Hypothalamus (tissue), 51 donors: ENCODE measurements at places on chromosomes 16 and 17.

GRCh38 chr17:68602289-68602688 is 1.1 kb upstream of the FAM20A start:
- DNase-seq = no peak

DNA sequence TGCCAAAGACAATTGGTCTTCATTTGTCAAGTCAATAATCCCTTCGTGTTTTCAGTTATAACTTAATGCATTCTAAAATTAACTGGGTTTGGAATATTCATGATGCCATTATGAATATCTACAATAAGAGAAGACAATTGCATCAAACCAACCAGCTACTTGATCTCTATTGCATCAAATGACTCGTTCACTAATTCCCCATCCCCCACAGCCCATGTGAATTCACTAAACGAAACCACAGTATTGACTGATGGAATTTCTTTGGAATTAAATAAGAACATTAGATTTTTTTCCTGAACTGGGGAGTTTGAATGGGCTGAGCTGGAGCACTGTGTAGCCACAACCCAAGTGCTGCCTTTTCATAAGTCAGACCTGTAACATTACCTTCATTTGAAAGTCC is 65.3 kb downstream of the HS3ST3B1 start:
- no peak for DNase-seq

- no peak for DNase-seq
These were observed 109.9 kb downstream of the GNAO1 start for GRCh38 chr16:56300891-56301850.

- no peak for DNase-seq
These were observed at the start of gene GCGR for GRCh38 chr17:81803728-81804558. TSS of gene GCGR (plus strand) at chr17:81804150. CDS start at chr17:81809019, 4,869 bp downstream.

DNA sequence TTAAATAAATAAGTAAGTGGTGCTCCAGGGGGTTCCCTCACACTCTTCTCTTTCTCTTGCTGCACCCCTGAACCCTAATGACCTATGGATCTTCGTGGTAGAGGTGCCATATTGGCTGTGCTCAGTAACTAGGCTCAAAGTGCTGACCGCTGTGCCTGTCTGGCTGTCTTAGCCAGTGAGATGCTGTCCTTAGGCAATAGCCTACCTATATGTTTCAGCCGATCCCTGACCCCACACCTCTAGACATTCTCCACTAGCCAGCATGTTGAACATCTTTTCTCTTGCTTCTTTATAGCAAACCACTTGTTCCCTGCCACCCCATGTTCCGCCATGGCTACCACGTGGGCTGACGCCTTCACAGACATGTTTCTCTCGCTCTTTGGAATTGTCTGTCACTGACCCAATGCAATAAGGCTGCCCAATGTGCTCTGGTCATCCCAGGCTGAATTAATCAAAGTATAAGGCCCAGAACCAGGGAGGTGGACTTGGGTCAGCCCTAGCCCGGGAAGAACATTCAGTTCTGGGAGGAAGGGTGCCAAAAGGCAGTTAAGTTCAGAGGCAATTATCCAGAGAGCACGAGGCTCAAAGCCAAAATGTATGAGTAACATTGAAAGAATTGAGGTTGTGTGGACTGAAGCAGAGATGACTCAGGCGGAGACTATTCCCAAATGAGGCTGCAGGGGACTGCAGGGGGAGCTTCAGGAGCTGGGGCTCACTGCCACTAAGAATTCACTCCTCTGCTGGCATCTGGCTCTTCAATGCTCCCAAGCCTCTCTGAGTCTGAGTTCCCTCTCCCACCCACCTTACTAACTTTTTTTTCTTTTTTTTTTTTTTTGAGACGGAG is 28.7 kb upstream of the TNRC6A start:
- DNase-seq = no peak

- DNase-seq = peak; percentile 44
These were observed 155.6 kb upstream of the PLCG2 start for GRCh38 chr16:81623365-81624102.

DNA sequence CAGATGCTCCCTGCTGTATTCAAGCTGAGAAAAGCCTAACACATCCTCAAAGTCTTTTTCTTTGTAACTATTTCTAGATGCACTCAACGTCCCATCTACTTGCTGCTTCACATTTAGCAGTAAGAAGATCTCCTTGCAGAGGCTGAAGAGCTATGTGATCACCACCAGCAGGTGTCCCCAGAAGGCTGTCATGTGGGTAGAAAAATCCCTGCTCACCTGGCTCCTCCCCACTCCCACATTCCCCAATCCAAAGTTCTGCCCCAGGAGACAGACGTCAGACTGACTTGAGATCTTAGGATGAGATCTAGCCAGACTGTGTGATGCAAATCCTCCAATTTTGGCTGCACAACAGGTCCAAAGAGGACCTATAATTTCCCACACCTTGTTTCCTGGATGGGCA is 1.1 kb downstream of the CCL13 start:
- DNase-seq = no peak

GRCh38 chr16:53561101-53561888 is 58.3 kb upstream of the AKTIP start:
- DNase-seq = no peak

- no peak for DNase-seq
These were observed 104.6 kb downstream of the SPAG9 start for GRCh38 chr17:51016099-51016498.

- DNase-seq = no peak
These were observed 406.2 kb downstream of the GRIN2A start for GRCh38 chr16:9775998-9776397.

DNA sequence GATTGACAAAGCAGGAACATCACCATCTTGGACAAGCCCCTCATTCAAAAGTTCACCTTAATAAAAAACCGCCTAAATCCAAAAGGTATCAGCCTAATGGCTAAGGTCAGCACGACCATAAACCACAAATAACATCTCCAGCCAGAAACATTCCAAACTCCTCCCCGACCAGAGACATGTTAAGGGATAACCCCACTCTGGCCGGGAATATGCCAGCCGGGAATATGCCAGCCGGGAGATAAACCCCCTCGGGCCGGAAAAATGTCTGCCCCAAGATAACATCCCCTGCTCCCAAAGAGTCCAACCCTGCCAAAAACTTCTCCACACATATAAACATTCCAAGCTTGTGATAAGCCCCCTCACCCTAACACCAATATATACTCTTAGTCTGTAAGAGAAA is 1.4 kb downstream of the DHX33 start:
- DNase-seq = no peak

- no peak for DNase-seq
These were observed 587.7 kb downstream of the MAF start for GRCh38 chr16:79012671-79013434.

- peak; percentile 67 for DNase-seq
These were observed 38.8 kb upstream of the PVALEF start for GRCh38 chr17:81126281-81127132.

- DNase-seq = no peak
These were observed 37.4 kb upstream of the CDH13 start for GRCh38 chr16:82589407-82589806.

DNA sequence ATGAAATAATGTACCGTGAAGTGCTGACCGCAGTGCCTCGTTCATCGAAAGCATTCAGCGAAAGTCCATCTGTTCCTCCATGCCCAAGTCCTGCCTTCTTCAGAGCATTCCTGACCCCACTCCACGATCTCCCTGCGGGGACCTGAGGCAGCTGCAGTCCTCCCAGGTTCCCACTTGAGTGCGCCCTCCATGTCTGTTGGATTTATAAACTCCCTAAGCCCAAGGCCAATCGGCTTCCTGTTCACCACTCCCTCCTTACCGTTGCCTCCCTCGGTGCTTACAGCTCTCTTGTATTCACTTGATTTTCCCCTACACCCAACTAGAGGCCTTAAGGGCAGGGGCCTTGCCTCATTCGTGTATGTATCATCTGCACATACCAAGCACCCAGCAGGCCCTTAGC is 2.8 kb downstream of the RAD51D start:
- DNase-seq = no peak

- DNase-seq = no peak
These were observed 27.3 kb upstream of the ITGA2B start for GRCh38 chr17:44416558-44417289.
